ENCODE measurements at places on chromosomes 5 and 9.
A peak's percentile ranks its signal among the peaks of the same experiment; 100 is the strongest.

DNA sequence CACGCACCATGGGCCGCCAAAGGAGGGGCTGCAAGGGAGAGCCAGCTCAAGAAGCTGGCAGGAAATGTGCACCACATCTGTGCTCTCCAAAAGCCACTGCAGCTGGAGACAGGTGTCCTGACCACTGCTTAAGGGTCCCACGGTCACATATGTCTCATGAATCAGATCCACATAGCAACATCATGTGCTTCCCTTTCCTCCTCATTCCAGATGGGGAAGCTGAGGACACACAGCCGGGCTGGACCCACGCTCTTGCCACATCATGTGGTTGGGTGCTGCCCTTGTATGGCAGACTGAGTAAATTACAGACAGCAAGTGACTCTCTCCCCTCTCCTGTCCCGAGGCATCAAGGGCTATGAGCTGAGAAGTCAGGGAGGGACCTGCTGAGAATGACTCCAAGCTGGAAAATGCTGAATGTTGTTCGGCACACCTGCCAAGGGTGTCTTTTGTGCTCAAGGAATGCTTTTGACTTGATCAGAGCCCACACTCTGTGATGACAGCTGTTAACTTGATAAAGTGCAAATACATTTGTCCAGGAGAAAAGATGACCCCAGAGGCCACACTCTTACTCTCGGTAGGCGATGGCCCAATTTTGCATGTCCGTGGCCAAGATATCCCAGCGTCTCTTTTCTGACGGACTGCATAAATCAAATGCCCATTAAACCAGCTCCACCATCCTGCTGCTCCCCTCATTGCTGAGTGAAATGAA lies 58.2 kb downstream of the NSUN2 start:
- DNase-seq: peak; percentile 79

- no peak for DNase-seq
These were observed 161.2 kb downstream of the AOPEP start for GRCh38 chr9:94887721-94888120.

- DNase-seq: no peak
These were observed 86.2 kb downstream of the GCNT1 start for GRCh38 chr9:76545191-76545590.

- DNase-seq: no peak
These were observed 23.5 kb downstream of the RIGI start for GRCh38 chr9:32502464-32502863.

GRCh38 chr9:80305136-80305535 lies 733.4 kb downstream of the TLE4 start:
- DNase-seq: no peak

- DNase-seq: no peak
These were observed 80.3 kb upstream of the SLC30A5 start for GRCh38 chr5:69013481-69013880.

DNA sequence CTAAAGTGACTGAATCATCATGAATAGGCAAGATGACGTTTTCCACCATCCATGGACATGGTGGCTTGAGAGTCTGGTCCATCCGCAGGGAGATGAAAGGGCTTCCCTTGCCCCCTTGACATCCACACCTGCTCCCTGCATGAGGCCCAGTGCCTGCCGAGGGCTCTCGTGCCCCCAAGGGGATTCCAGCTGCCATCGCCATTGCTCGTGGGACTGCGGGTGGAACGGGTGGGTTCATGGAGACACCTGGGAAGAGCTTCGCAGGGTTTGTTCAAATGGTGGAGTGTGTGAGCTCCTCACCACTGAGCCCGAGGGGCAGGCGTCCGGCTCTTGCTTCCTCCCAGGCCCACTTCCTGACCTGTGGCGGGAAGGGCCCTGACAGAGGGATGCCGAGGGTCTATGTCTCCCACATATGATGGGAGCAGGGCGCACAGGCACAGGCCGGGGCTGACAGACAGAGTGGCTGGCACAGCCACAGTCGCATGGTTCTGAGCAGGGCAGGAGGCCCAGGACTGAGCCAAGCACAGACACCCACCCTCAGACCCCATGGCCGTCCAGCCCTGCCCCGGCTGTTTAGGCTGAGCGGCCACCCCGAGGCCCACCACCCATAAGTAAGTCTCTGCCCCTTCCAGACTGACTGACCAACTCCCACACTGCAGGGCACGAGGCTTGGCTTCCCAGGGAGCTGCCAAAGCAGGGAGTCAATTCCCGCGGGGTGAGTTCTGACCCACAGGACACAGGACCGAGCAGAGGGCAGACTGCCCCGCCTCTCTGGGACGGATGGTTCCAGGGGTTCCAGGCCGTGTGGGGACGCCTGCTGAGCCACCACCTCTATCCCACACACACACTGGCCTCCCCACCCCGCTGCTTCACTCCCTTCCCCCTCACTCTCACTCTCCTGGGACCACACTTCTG lies 70.0 kb upstream of the PPP1R26 start:
- no peak for DNase-seq

DNA sequence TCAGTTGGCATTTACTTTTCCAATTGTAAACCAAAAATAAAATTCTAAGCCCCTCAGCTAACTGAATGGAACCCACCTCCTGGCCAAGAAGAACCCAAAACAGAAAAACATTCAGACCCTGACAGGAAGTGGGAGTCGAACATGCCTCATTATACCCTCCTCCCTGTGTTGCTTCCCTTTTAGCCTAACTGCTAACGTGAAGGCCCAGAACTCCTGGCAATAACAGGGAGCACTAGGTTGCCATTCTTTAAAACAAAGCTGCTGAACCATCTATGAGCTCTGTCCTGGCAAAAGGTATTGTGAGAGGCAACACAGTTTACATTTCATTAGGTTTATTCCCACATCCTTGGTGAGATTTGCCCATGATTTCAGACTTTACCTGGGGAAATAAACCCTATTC lies 481.4 kb downstream of the CHSY3 start:
- no peak for DNase-seq

GRCh38 chr5:132007399-132008162 lies 3.9 kb downstream of the ACSL6 start:
- no peak for DNase-seq

- DNase-seq: no peak
These were observed 151.0 kb downstream of the C5orf15 start for GRCh38 chr5:133817456-133817855.

GRCh38 chr5:68054638-68055037 lies 160.9 kb upstream of the PIK3R1 start:
- DNase-seq: no peak

- DNase-seq: no peak
These were observed 5.5 kb downstream of the PTGER4 start for GRCh38 chr5:40685193-40685592.

DNA sequence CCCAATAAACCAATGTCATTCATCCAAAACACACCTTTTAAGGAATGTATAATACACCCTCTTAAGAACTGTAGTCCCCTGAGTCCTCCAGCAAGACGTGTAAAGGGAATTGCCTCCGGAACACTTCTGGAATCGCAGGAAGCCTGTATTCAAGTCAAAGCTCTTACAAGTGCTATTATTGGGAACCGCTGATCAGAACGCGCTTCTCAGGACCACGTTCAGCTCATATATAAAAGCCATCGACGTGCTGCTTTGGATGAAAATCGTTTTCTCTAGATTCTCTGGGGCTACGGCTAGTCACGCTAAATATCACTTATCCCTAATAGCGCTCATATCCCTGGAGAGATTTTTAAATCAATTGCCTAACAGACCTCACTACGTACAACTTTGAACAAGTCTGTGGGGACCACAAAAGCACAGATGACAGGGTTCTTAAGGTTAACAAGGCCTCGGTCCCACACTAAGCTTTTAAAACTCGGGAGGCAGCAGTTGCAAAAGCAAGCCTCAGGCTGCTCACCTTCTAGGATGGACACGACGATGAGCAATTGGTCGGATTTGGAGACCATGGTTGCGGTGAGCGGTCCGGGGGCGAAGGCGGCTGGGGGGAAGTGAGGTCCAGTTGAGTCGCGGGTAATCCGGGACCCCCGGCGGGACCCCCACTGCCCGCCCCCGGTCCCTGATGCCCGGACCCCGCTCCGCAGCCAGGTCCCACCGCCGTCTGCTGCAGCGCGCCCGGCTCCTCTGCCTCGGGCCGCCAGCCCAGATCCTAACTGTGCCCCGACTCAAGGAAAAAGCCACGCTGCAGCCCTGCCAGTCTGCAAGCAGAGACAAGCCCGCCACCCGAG lies 548 bp downstream of the CEP120 start:
- no peak for DNase-seq

DNA sequence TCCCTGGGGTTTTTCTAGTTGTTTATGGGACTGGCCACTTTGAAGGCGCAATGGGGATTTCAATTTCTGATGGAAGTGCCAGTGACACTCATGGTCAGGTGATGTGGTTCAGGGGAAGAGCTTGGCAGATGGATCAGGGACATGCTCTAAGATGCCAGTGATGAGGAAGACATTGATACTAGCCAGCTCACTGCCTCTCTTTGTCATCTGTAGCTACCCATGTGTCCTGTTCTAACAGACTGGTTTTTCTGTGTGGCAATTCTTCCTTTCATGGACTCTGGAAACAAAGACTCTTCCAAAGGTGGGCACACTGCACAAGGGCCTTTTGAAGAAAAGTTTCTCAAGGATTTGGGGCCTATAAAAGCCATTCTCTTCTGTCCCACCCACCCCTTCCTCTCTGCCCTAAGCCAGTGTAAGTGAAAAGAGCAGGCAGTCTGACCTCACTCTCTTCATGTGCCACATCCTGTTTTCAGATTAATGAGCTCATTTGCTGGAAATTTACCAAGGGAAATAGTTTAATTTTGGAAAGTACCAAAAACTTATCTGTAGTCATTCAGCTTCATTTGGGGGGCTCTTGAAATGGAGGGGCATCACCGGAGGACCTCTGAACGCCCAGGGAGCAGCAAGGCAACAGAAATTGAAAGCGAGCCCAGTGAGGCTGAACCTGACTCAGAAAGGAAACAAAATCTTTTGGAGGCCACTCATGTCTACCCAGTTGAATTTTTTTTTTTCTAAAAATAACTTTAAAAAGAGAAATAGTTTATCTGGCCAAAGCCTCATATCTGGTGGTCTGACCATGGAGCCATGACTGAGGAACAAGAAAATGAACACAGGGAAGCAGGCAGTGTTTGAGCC lies 4.9 kb upstream of the TRAF1 start:
- no peak for DNase-seq

DNA sequence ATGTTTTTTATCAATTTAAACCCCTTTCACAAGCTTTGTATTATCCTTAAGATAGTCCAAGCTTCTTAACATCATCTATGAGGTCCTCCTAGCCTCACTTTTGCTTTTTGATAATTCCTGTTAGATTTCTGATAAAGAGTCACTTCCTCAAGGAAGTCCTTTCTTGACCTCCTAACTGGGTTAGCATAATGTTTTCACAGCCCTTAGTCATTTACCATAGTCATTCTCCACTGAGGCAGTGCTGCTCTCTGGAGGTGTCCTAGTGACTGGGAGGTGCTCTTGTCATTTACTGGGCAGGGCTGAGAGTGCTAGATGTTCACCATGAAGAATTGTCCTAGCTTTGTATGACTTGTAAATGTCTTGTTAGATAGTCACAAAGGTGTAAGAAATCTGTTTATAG lies 26.4 kb downstream of the TNPO1 start:
- no peak for DNase-seq

- DNase-seq: no peak
These were observed 364.4 kb downstream of the CSNK1G3 start for GRCh38 chr5:123876276-123876790.

DNA sequence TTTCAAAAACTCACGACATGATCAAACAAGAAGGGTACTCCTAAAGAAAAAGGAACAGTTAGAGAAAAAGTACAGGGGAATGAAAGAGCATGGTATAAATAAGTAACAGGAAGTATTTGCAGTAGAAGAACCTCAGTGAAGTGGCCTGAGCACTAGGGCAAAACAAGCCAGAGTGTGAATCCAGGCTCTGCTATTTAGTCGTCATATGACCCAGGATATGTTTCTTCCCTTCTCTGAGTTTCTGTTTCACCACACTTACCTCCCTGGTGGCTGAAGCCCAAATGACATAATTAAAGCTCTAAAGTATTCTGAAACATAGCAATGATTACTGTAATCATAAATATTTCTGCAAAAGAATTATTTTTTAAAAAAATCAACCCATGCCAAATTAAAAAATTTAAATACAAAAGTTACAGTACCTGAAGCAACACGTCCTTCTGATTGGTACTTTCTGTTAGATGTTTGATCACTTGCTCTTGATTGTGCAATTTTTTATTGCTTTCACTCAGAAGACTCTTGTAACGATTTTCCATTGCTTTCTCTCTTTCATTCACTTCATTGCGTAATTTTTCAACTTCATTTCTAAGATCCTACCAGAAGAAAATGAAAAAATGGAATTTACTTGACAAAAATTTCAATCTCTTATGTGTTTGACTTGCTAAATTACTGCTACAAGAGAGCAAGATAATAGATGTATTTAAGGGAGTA lies 88.9 kb downstream of the CDK5RAP2 start:
- DNase-seq: no peak

DNA sequence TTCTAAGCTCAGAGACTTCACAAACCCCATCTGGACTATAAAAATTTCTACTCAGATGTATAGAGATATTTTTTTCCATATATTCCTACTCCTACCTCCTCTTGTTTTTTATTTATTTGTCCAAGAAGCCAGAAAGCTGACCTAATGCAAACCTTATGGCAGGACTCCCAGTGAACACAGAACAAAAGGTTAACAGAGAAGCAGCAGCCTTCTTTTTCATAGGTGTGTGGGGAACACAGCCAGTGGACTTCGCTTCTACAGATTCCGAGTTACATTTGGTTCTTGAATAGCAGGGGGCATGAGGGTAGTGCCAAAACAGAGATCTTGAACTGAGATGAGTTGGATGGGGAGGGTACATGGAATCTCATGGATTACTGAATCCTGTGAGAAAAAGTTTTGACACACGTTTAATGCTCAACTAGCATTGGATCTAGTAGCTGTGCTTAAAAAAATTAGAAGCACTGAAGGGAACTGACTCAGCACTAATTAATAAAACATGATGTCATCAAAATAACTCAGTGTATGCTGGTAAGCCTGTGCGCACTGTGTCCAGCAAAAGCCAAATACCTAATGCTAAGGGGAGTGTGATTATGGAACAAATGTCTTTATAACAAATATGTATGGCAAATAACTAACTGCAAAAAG lies 240.1 kb downstream of the GABRB2 start:
- no peak for DNase-seq

DNA sequence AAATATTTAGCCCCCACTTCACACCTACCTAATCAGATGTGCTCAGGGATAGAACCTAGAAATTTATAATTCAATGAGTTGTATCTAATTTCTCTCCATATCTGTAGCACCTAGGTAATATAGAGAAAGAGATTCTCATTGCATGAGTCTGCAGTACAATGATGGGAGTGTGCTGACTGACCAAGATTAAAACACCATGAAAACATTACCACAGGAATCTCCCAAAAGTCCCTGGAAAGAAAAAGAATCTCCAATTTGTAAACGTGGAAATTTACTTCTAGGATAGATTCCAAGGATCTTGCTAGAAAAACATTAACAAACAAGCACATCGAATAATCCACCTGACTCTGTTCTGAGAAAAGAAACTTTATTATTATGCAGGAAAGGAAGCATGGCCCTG lies 45.0 kb upstream of the DMRTA1 start:
- DNase-seq: no peak
